Activated CD4-positive, alpha-beta T cell treated with anti-CD3 and anti-CD28 coated beads, Interleukin-2, amount 50 U/mL, for 4 hours (primary cell): ENCODE measurements at places on chromosomes 6 and 20.
A peak's percentile ranks its signal among the peaks of the same experiment; 100 is the strongest.

DNA sequence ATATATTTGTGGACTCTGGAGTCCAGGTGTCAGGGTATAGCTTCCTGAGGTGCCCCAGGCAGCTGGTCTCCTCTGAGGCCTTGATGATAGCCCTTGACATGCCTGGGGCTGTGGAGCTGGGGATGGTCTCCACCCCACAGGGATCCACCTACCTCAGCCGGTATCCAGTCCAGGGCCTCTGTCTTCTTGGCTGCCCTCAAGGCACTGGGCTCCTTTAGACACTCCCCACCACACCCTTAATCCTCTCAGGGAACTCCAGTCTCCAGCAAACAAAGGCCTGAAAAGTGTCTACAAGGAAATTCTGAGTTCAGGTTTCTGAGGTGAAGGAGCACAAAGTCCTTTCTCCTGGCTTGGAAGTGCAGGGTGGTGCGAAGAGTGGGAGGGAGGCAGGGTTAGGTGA lies 44.6 kb upstream of the DDR1 start:
- DNase-seq = no peak

DNA sequence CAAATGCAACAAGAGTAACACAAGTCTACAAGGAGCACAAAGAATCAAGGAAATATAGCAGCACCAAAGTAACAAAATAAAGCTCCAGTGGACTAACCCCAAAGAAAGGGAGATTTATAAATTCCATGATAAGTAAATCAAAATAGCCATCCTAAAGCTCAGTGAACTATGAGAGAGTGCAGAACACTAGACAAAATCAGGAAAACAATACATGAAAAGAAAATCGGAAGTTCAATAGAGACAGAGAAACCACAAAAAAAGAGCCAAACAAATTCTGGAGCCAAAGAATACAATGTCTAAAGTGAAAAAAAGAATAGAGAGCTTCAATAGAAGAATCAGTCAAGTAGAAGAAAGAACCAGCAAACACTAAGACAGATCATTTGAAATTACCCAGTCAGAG lies 247.3 kb upstream of the TENT5A start:
- no peak for DNase-seq

DNA sequence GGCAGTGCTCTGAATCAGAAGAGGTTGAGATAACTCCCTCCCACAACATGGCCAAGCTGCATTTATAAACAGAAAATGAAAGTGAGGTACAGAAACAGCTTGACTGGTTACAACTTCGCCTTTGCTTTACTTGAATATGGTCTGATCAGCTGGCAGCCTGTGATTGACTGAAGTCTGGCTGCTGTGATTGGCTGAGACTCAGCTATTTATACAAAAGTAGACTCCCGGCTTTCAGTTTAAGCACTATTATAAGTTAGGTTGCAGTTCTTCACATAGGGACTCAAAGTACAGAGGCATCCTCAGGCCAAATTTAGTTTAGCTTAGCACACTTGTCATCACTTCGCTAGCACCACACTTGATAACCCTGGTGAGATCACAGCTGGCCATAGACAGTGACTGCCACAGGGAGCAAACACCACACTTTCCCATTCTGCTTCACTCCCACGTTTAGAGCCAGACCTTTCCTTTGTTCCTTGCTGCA lies 362.6 kb downstream of the EPM2A start:
- DNase-seq = no peak

GRCh38 chr6:21185861-21186478 lies 407.6 kb upstream of the SOX4 start:
- DNase-seq = no peak

GRCh38 chr6:42555477-42556457 lies 8.1 kb upstream of the UBR2 start:
- DNase-seq = no peak

DNA sequence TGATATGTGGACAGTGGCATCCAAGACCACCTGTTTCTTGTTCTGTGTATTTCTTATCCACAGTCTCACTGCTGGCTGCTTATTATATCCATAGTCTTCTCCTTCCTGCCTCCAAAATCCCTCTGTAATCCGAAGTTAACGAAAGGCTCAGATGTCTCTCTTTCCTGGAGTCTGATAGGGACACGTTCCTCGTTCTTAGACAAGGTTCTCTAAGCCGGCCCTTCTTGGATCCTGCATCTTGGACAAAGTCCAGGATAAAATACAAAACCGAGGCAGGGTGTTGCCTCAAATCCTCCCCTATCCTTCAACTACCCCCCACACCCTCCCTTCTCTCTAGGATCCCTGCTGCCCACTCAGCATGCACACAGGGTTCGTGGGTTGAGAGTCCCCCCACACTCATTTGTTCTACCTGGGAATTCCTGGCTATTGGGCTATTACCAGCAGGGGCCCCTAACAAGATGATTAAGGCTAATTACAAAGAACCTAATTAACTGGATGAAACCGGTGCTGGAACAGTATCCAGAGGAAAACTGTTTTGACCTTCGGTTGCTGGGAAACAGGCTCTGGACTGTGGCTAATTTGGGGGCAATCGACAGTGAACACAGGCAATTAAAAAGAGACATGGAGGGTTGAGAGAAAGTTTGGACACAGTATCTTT lies 32.7 kb upstream of the MRPS10 start:
- no peak for DNase-seq

GRCh38 chr20:57605878-57606277 lies 14.3 kb downstream of the ZBP1 start:
- DNase-seq = no peak

- DNase-seq = peak; percentile 74
Observed at GRCh38 chr6:26158076-26158580, 70.9 kb downstream of the HFE start.

GRCh38 chr6:41255638-41256246 lies 27.6 kb downstream of the TREML4 start:
- no peak for DNase-seq

- no peak for DNase-seq
Observed at GRCh38 chr6:91523511-91523910, 936.6 kb upstream of the MAP3K7 start.

- DNase-seq = no peak
Observed at GRCh38 chr20:20342066-20342465, 25.8 kb upstream of the INSM1 start.

DNA sequence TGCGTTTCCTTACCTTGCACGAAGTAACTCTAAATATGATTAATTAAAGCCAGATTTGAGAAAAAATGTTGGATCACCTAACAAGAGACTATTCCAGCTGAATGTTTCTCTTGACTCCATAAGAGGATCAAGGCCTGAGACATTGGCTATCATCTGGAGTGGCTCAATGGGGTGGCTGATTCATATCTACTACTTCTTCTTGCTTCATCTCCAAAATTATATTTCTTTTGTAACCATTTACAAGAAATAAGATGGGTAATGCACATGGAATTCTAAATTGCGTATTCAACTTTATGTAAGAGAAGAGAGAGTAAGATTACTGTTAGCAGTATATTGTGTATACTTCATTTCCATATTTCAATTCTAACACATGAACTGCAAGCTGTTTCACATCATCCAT lies 819.0 kb upstream of the EYS start:
- no peak for DNase-seq

DNA sequence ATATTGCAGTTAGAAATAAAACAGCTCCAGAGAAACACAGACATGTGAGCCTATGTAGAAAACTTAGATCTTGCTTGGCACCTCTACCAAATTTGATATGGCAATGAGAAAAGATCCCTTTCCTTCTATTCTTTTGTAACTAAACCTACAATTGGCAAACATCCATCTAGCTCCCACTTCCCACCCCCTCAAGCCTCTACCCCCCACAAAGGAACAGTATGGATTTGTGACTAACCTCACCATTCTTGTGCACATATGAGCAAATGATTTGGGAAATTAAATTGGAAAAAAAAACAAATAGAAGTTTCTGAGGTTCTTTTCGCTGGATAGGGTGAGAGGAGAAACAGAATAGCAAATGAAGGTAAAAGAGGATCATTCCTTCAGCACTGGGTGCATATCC lies 85.8 kb upstream of the TIAM2 start:
- DNase-seq = no peak

GRCh38 chr6:169246445-169246844 lies 7.2 kb downstream of the THBS2 start:
- DNase-seq = no peak

DNA sequence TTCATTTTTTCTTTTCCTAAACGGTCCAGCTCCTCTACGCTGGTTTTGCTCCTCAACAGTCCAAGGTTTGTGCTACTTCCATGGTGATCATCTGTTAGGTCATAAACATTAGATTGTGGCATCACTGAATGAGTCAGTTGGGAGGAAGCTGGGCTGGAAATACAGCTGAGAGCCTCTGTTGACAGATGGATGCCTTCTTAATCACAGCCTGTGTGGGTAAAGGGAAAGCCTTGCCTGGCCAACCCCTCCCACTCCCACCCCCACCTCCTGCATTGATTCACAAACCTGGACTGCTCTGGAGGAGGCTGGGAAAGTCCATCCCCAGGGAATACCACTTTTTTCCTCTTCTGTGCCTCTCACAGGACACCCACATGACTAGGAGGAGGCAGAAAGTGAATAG lies 180.6 kb upstream of the CCN2 start:
- no peak for DNase-seq

DNA sequence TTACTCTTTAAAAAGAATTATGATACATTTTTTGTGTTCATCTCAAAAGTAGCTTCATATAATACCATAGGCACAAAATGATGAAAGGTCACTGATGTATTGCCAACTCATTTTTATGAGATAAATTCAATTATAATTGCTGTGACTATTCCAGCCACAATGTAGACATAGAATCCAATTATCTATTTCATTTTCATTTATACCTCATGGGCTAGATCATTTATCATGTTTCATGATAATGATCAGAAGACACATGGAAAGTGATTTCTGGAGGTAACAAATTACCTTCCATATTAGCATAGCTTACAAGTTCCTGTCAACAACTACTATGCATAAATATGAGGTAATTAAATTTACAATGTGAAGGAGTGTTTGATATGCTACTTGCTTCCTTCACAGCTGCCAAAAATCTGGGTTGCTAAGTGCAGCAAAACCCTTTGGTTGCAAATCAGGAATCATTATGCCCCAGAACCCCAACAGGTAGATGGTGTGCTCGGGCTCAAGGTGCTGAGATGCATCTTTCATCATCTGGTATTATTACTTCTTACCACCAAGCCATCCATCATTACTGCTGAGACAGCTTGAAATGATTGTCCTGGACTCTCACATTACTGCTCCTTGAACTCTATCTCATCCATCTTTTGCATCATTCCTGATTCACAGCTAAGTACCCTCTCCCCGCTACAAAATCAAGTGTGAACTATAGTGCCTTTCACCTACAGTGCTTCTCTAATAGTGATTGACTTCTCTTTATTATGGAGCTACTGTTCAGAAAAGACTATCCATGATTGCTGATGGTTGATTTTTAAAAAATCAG lies 306.0 kb upstream of the THEMIS start:
- DNase-seq = no peak

DNA sequence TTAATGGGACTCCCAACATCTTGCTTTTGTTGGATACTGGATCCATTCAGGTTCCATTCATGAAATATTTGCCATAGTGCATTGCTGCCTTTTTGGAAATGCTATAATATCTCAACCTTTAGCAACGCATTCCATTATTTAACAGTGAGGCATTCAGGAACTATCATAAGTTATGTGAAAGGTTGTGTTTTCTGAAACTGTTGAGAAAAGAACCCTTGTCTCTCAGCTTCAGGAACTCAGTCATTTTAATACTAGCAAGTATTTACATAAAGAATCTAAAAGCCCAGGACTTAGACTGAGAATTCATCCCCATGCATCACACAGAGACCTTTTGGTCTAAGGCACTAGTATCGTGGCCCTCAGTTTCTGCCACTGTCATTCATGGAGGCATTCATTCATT lies 24.9 kb upstream of the SASH1 start:
- no peak for DNase-seq

- DNase-seq = no peak
Observed at GRCh38 chr6:116424001-116424400, 37.2 kb upstream of the CALHM6 start.

- no peak for DNase-seq
Observed at GRCh38 chr20:11924923-11925322, 7.2 kb downstream of the BTBD3 start.

GRCh38 chr6:70303034-70303525 lies at the start of gene COL9A1:
Gene COL9A1, minus strand, starts transcription at chr6:70303084. Its CDS starts 160 bp downstream, at chr6:70302924.
- DNase-seq = no peak

DNA sequence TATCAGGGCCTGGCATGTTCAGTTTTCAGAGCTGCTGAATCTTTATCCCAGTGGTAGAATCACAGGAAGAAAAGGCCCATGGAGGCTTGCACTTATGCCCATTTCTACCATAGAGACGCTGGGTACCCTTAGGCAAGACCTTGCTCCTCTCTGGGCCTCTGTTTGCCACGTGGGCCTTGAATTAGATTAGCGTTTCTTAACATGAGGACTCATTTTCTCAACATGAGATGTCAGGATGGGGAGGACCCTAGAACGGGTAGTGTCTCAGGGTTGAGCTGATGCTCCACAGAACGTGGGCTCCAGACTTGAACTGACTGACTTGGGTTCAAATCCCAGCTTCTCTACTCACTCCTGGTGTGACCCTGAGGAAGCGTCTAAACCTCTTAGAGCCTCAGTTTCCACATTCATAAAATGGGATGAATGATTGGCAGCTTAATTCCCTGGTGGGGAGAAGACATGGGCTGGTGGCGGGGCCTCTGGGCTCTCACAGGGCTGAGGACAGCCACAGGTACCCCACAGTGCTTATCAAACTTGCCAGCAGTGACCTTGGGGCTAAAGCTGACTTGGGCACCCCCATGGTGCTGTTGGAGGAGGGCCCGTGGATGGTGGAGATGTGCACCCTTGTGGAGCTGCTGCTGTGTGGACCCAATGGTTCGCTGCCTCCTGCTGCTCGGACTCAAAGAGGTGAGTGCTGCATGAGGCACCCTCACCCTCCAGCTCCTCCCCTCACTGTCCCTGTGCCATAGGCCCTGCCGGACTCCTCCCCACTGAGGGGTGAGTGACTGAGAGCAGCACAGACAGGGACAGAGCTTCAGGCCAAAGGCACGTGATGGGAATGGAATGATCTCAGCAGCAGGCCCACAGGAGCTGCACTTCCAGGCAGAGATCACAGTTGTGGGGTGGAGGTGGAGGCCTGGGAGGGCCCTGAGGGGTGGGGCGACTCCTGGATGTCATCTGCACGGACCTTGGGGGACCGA lies 28.2 kb downstream of the SUN5 start:
- DNase-seq = no peak

DNA sequence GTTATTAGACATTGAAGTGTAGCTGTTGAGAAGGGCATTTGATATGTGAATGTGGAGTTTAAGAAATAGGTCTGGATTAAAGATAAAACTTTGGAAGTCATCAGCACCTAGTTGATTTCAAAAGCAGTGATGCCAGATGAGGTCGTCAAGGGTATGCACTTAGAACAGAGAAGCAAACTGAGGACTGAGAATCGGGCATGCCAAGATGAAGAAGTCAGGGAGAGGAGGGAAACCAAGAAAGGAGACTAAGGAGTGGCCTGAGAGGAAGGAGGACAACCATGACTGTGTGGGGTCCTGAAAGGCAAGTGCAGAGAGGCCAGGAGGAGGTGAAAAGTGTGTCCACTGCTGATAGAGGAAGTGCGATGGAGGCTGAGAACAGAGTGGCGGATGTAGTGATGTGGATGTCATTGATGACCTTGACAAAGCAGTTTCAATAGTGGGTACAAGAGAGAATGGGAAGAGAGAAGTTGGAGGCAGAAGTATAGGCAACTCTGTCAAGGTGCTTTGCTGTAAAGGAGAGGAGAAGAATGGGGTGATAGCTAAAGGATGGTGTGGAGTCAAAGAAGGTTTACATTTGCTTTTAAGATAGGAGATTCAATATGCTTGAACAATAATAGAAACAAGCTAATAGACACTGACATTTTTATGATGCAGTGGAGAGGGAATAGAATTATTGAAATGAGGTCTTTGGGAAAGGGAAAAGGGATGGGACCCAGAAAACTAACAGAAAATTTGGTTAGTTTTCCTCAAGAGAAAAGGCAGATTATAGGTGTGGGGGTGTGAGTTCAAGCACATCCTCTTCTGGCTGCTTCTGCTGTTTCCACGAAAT lies 139.7 kb upstream of the TMEM170B start:
- DNase-seq = no peak
